ENCODE measurements at places on chromosomes 7 and 10. TPM values are rescaled to one million over a fixed set of nuclear protein-coding genes. Genes with fewer than 3 reads are reported as not detected.
A peak's percentile ranks its signal among the peaks of the same experiment; 100 is the strongest.

DNA sequence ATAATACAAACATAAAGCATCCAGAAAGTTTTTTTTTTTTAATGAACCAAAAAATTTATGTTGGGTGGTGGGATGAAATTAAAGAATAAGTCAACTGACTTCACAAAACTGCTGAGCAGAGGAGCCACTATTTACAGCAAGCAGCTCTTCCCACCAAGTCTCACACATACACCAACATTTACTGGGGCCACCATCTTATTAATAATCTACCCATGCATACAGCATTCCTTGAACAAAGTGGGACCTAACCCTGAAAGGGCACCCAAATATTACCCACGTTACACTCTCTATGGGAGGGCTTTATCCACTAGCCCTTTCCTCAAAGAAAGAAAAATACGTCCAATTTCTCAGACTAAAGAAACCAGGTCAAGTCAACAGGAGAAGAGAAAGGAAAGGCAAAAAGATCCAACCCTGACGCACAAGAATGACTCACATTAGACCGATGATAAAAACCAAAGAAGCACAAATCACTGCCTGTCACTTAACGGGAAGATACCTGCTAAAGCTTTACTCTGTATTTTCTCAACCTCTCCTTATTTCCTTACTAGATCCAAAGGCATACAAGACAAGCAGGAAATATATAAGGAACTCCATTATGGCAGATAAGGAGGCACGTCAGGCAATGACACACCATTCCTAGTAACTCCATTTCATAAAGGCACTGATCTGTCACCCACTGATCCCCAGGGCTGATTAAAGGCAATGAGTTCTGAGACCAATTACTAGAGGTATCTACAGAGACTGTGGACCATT is 141.8 kb upstream of the ASAH2 start:
- DNase-seq, result no peak

- no peak for DNase-seq
These were observed 41.1 kb upstream of the PRKAR1B start for GRCh38 chr7:767941-768731.

DNA sequence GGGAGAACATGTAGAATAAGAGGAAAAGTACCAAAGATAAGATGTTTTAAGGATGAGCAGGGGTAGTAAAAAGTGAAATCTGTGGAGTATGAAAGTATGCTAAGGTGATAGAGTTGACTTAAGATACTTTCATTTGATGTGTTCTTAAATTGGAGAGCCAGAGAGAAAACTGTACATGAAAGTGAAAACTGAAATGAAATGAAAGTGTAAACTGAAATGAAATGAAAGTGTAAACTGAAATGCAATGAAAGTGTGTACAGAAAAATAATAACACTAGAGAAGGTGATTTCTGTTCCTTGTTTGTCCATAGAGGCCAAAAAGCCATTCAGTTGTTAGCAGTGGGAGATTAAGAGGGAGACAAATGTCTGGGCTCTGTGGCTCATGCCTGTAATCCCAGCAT is 17.5 kb downstream of the AHR start:
- no peak for DNase-seq

DNA sequence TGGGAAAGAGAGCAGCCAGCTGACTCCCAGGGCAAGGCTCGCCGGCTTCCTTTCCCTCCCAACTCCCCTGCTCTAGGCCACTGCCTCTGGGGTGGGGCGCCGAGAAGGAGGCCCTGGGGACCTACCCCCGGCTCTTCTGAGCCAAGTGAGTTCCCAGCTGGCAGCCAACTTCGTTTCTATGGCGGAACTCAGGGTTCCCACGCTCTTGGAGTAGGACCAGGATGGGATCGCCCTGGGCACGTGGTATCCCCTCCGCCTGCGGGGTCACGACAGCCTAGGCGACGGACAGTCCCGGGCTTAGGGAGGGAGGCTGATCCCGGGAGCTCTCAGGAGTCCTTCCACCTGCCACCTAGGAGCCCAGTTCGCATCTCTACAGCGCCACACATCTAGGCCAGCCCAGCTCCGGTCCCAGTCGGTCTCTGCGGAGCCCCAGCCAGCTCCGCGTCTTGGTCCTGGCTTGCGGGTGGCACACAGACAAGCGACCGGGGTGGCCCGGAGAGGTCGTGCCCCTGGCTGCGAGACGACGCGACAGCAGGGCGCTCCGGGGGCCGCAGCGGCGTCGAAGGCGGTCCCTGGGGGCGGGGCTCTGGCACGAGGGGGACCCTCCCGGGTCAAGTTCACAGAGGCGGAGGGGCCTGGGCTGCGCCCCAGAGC is 20.5 kb upstream of the GATA3 start:
- no peak for DNase-seq

- no peak for DNase-seq
These were observed 35.1 kb downstream of the GUSB start for GRCh38 chr7:65946904-65947303.

DNA sequence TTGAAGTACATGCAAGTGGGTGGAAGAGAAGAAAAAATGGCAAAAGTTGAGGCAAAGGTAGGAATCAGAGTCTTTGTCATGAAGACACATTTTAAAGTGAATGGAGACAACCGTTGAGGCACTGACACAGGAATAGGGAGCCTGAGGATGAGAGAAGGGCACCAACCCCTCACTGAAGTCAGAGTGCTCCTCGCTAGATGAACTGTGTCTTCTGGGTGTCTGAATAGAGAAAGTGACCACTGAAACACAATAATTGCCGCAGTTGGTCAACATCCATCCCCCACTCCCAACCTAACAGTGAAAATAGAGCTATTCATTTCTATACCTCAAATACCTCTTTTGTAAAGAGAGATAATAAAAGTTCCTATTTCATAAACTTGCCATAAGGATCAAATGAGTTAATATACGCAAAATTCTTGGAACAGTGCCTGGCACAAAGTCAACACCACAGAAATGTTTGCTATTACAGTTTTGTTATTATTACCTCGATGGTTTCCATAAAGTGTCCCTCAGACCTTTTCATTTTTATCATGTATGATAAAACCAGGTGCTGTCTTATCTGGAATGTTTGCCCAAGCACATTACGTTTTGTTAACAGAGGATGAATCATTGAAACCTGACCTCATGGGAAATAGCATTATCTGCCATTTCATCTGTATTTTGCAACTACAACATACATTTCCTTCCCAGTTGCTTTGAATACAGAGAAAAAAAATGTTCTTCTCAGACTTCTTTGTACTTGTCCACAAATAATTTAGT is 61.8 kb upstream of the SP4 start:
- DNase-seq, result no peak

DNA sequence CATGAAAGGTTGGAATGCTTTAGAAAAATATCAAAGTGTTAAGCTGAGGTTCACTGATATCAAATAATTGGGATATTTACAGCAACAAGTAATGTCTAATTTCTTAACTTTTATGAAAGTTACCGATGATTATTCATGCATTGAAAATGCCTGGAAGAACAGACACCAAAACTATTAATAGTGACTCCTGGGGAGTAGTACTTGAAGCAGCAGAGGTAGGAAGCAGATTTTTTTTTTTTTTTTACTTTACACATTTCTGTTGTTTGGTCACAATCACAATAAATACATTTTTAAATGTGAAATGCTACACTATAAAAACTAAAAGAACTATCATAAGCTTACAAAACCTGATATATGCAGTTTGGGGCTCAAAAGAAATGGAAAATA is 70.5 kb upstream of the FGL2 start:
- no peak for DNase-seq

DNA sequence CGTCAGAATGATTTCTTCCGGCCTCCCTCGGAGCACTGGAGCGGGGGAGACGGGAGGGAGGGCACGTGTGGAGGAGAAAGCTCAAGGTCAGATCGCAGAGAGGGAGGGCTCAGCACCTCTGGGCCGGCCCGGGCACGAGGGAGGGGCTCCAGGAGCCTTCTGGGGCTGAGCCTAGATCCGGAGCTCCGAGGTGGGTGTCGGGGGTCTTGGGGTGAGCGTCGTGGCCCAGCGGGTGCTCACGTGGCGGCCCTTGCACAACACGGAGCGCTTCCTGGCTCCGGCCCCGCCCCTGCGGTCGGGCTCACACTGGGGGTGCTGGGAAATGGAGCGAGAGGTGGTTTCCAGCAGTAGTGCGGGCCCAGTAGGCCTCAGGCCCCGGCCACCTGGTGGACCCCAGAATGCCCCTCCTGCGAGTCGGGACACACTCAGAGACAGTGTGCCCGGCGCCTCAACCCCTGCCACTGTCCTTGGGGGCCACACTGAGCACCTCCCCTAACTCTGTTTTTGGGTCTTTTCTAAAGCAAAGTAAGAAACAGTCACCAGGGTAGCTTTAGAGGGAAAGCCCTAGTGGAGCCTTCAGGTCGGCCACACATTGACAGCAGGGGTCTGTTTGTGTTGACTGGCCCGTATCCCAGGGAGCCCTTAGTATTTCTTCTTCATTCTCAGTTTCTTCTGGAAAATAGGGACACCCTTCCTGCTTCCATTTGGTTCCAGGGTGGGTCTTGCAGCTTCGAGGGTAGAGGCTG is 798 bp downstream of the PPIF start:
- DNase-seq, result peak; percentile 41

DNA sequence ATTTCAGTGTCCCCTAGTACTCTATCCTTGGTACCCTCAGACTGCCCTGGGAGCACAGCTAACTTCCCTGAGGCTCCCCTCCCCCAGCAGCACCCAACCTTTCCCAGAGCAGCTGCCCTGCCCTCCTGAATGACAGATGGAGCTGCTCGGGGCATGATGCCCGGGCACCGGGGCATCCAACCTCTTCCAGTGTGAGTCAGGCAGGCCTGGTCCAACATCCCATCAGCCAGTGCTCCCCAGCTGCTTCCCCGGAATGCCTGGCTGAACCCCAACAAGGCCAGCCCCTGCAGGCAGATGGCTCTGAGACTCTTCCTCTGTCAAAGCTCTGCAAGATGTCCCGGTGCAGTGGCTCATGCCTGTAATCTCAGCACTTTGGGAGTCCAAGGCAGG is 11.9 kb upstream of the TSPAN15 start:
- no peak for DNase-seq

DNA sequence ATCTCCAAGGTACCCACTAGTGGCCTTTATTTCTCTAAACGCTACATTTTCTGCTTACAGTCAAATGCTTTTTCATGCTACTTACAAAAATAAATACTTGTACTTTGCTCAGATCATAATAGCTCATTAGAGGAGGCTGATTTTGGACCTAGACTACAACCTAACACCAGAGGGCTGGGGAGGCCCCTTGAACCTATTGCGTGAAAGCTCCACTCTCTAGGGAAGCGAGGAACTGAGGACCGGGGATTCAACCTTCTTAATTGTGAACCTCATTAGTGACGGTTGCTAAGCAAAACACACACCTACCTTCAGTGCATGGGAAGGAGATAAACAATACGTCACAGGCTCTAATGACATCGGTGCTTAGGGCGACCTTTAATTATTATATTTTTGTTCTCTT is 92.1 kb downstream of the EBF3 start:
- no peak for DNase-seq

DNA sequence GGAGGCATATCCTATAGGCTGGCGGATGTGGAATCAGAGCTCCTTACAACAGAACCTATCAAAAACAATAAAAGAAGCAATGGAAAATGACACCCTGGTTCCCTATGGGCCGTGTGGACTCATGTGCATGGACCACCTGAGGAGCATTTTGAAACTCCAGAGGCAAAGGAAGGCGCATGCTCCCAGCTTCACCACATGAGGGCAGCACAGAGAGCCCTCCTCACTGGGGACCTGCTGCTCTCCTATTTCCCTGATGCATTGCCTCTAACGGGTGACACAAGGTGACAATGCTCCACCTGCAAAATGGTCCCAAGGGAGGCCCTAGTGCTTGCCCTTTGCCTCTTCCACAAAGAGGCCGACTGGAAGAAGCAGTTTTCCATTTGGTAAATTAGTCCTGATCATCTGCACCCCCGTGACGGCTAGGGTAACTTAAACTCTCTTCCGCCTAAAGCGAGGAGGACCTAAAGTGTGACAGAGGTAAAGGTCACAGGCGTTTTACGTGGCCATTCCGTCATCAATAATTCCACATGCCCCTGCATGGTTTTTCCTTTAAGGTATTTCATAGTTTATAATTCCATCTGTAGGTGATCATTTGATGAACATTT is 67.7 kb downstream of the GPAM start:
- DNase-seq, result no peak

DNA sequence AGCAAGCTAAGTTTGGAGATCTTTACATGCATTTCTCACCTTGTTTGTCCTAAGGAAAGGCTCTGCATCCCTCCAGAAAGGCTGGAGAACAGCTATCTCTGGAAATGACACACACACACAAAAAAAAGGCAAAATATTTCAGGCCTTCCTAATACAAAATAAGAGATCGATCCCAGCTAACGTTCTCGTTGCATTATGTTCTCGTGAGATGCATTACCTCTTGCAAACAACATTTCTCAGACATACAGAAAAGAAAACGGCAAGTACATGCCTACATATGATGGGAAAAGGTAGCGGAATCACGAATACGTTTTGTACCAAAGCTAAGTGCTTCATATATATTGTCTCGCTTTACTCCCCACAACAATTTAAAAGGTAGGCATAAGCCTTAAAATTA is 488 bp downstream of the MTERF1 start:
- DNase-seq, result no peak

DNA sequence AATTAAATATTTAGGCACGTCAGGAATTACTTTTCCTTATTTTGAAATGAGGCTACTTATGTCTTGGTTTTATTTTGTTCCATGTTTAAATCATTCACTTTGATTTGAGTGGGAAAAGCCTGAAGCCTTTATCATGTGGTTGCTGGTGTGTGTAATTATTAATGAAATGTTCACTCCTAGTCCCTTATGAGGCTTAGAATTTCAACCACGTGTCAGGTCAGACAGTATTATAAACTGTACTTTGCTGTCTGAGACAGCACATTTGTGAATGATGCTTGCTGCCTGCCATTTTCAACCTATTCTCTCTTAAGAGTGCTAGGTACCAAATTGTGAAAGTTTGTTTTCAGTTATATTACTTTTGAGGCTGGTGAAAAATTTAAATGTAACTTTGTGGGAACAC is 58.9 kb downstream of the COL17A1 start:
- DNase-seq, result no peak

GRCh38 chr10:43216931-43217562 is 49.8 kb downstream of the RASGEF1A start:
- no peak for DNase-seq

DNA sequence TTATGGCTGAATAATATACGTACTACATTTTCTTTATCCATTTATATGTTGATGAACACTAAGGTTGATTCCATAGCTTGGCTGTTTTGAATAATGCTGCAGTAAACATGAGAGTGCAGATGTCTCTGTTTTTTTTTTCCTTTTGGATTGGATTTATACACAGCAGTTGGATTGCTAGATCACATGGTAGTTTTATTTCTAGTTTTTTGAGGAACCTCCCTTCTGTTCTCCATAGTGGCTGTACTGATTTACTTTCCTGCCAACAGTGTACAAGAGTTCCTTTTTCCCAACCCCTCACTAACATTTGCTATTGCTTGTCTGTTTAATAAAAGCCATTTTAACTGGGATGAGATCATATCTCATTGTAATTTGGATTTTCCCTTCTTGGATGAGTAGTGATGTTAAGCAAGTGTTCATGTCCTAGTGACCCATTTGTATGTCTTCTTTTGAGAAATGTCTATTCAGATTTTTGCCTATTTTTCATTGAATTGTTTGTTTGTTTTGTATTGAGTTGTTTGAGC is 36.0 kb downstream of the ABCA13 start:
- no peak for DNase-seq

Gene ZNF716
- total RNA-seq, result not detected

Gene TRIM50
- not detected for total RNA-seq

Gene KIAA1217
- total RNA-seq, result 23.8 TPM

Gene STEAP1B
- total RNA-seq, result 1.3 TPM

All from omental fat pad (tissue), 4 donors.